ENCODE measurements at places on chromosomes 12 and 14.

GRCh38 chr12:21631367-21631766 lies 26.3 kb downstream of the LDHB start:
- DNase-seq: no peak

DNA sequence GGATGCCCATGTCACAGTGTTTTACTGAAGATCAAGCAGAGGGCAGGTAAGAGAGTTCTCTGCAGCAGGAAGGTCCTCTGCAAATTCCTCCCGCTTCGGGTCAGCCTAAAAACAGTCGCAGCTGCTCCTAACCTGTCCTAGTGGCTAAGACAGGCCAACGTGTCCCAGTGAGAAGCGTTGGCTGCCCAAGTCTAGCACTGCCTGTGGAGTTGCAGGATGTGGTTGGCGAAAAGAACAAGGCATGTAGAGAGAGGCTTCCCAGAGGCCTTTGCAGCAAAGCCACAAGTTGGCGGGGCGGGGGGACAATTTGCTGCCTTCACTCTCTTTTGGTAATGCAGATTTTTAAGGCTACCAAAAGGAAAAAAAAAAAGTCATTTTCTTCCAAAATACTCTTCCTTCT lies 340.1 kb downstream of the BCL11B start:
- DNase-seq: no peak

GRCh38 chr14:29290441-29290840 lies 523.9 kb downstream of the FOXG1 start:
- DNase-seq: no peak

DNA sequence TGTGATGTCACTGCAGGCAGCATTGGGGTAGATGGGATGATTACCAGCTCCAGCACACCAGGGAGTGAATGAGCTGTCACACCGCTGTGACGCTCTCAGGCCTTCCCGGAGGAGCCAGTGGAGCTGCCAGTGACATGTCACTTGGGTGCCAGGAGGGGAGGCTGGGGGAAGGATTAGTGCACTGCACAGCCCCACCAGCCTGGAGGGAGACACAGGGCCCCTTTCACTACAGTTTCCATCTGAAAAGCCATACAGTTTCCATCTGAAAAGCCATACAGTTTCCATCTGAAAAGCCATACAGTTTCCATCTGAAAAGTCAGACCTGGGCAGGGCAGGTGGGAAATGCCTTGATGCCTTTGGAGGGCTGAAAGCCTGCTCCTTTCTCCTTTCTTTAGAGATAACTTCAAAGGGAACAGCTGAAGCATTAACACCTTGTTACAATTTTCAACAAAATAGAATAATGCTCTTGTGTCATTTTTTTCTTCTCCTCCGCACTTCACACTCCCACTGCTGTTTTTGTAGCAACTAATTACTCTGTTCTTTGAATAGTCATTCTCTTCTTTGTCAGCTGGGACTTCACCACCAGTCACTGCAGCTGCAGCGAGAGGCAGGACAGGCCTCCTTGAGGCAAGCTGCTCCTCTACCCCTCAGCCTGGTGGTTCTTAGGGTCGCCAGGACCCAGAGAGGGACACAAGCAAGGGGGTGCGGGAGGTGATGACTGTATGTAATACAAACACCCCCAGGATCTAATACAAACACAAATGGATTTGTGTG lies 256.9 kb upstream of the RGS6 start:
- DNase-seq: no peak

- no peak for DNase-seq
These were observed 76.3 kb upstream of the FUT8 start for GRCh38 chr14:65336191-65336591.

DNA sequence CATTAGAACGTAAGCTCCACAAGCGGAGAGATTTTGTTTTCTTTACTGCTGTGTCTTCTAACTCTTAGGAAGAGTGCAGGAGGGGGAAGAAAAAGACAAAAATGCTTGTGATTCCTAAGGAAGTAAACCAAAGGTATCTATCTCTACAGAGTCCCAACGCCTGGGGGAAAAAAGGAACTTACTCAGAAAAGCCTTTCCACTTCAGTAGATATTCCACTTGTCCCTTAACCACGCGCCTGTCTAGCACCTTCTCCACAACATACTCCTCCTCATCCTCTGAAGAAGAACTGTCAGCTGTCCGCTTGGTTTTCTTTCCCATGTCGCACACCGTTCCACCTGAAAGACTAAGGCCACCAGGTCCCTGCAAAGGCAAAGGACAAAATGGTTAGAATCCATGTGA lies 22.6 kb downstream of the CBX5 start:
- DNase-seq: no peak

GRCh38 chr14:30193101-30193500 lies 265.5 kb upstream of the PRKD1 start:
- no peak for DNase-seq

DNA sequence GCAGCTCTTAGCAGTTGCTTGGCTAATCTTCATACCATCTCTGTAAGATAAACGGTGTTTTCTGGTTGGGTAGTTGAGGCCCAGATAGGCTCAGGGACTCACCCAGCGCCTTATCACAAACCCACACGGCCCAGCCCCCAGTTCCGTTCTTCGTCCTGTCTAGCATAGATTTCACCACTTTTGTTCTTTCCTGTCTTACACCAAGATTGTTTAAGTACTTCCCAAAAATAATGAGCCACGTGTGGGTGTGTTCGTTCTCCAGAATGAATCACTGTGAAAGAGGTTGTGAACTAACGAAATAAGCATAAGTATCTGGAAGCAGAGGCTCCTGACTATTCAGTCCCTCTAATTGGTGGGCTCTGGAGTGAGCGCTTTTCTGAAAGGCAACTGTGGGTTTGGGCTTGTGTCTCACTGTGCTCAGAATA lies 21.4 kb downstream of the ACVR1B start:
- DNase-seq: no peak

DNA sequence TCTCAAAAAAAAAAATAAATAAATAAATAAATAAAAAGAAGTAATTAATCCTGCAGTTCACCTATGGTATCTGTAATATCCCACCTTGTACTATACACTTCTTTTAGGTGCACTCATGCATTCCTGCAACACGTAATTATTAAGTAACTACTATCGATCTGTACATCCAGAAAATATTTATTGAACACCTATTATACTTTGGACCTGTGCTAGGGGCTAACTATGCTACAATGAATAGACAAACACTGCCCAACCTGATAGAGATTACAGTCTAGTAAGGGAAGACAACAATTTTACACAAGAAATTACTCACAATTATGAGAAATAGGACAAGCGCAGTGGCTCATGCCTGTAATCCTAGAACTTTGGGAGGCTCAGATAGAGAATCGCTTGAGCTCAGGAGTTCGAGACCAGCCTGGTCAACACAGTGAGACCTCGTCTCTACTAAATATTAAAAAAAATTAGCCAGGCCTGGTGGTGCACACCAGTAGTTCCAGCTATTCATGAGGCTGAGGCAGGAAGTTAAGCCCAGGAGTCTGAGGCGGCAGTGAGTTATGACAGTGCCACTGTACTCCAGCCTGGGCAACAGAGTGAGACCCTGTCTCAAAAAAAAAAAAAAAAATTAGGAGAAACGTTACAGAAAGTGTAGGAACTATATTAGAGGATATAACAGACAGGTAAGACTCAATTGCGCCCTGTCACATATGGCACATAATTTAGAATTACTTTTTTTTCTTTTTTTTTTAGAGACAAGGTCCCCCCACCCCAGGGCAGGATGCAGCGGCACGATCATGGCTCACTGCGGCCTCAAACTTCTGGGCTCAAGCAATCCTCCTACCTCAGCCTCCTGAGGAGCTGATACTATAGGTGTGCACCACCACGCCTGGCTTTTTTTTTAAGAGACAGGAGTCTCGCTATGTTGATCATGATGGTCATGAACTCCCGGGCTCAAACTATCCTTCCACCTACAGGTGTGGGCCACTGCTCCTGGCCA lies 1.2 kb downstream of the NRDE2 start:
- DNase-seq: no peak

DNA sequence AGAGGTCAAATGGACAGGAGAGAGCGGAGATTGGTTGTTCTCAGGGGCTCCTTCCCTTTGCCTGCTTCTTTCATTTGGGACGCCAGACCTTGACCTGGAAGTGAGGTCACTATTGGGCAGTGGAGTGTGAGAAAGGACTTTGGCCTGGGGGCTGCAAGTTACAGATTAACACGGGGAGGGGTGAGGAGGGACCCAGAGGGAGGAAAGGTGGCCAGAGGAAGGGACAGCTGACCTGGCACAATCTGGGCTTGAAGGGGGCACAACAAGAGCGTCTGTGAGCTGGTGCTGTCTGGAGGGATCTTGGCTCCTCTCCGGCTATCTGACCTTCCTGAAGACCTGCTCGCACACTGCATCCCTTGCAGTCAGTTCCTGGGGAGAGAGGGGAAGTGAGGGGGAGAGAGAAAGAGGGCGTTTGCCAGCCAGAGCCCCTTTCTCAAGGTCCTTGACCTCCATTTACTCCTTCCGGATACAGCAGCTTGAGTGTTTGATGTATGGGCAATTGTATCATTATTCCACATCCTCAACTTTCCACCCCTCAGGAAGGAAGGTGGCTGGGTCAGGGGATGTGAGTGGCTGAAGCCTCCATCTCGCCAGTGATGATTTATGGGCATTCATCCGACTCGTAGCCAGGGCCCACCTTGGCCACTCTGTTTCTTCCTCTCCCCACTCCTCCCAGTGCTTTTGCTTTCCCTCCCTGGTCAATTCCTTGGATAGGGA lies 4.7 kb downstream of the RBP5 start:
- no peak for DNase-seq

DNA sequence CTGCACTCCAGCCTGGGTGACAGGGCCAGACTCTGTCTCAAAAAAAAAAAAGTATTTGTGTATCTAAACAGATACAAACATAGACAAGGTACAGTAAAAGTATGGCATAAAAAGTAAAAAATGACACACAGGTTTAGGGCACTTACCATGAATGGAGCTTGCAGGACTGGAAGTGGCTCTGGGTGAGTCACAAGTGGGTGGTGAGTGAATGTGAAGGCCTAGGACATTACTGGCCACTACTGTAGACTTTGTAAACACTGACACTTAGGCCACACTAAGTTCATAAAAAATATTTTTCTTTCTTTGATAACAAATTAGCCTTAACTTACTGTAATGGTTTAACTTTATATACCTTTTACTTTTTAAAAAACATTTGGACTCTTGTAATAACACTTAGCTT lies 38.0 kb upstream of the EIF5 start:
- no peak for DNase-seq
